Heart right ventricle (tissue), 16 donors: ENCODE measurements at places on chromosomes 6 and 20. TPM values are rescaled to one million over a fixed set of nuclear protein-coding genes. Genes with fewer than 3 reads are reported as not detected.

DNA sequence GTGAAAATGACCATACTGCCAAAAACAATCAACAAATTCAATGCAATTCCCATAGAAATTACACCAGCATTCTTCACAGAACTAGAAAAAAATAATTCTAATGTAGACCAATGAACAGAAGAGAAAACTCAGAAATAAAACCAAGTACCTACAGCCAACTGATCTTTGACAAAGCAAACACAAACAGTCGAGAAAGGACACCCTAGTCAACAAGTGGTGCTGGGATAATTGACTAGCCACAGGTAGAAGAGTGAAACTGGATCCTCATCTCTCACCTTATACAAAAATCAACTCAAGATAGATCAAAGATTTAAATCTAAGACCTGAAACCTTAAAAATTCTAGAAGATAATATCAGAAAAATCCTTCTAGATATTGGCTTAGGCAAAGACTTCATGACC is 44.5 kb upstream of the ZNF133 start:
- H3K4me3 ChIP-seq, result no peak overlapping the region
- H3K27ac ChIP-seq, result no peak overlapping the region
- H3K4me1 ChIP-seq, result no peaks in the 10 kb centered on the region
- DNase-seq, result no peak

- no peak overlapping the region for H3K27ac ChIP-seq
- H3K4me1 ChIP-seq, result no peaks in the 10 kb centered on the region
- DNase-seq, result peak; percentile 36
- H3K36me3 ChIP-seq, result no peaks in the 10 kb centered on the region
- no peak overlapping the region for H3K4me3 ChIP-seq
These were observed 66.7 kb downstream of the RPP21 start for GRCh38 chr6:30411515-30412207.

GRCh38 chr6:14231071-14231483 is 113.5 kb downstream of the CD83 start:
- no peaks in the 10 kb centered on the region for H3K4me1 ChIP-seq
- no peaks in the 10 kb centered on the region for H3K27me3 ChIP-seq
- no peaks in the 10 kb centered on the region for H3K36me3 ChIP-seq
- H3K27ac ChIP-seq, result no peak overlapping the region
- no peak for DNase-seq

GRCh38 chr6:105851113-105851580 is 235.0 kb upstream of the PRDM1 start:
- H3K27ac ChIP-seq, result no peak overlapping the region
- no peaks in the 10 kb centered on the region for H3K4me1 ChIP-seq
- H3K27me3 ChIP-seq, result no peaks in the 10 kb centered on the region
- DNase-seq, result no peak
- no peaks in the 10 kb centered on the region for H3K36me3 ChIP-seq

DNA sequence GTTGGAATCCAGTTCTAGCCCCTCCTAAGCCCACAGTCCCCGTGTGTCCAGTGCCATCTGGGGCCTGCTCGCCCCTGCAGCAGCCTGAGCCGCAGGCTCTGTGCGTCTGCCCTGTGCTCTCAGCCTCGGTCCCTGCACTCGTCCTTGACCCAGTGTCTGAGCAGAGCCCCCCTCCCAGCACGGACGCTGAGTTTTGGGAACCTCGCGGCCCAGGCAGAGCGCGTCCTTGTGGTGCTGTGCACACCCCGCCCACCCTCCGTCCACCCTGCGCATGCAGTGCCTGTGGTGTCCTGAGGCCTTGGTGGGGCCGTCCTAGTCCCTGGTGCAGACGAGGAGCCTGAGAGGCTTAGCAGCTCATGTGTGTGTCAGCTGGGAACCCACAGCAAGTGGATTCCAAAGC is 31.6 kb downstream of the OSBPL2 start:
- H3K36me3 ChIP-seq, result peaks cover 7% of the 10 kb centered on the region
- DNase-seq, result no peak
- H3K4me3 ChIP-seq, result no peak overlapping the region

PRDM1 gene
- total RNA-seq, result 2.4 TPM

ARFGEF2 gene
- 43.3 TPM for total RNA-seq

MEP1A gene
- not detected for total RNA-seq
